Stimulated activated CD8-positive, alpha-beta memory T cell treated with anti-CD3 and anti-CD28 coated beads, Interleukin-7, amount 100 ng/mL, for 24 hours (primary cell): ENCODE measurements at places on chromosomes 4 and X.

GRCh38 chrX:15465896-15466651, 27.1 kb downstream of the PIR start:
- DNase-seq: no peak

DNA sequence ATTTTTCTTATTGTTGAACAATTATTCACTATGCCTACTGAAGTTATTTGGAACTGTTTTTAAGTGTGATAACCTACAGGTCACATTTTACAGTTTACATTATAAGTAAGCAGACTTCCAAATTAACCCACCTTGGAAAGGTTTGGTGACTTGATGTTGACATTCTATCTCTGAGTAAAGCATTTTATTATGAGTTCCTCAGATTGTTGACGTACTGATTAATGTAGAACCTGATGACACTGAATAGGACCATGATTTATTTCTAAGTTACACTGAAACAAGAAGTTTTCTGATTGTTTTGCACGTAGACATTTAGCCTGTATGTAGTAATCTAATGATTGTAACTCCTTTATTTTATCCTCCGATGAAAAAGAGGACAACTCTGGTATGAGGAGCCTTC, 17.0 kb upstream of the CXCL3 start:
- DNase-seq: no peak

DNA sequence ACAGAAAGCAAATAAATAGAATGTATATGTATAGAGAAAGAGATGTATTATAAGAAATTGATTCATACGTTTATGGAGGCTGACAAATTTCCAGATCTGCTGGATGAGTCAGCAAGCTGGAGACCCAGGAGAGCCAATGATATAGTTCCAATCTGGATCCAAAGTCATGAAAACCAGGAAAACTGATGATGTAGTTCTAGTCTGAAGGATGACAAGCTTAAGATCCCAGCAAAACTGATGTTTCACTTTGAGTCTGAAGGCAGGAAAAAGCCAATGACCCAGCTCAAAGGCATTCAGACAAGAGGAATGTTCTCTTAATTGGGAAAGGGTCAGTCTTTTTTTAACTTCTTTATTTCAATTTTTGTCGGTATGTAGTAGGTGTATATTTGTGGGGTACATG, 102.6 kb downstream of the LHFPL1 start:
- no peak for DNase-seq

DNA sequence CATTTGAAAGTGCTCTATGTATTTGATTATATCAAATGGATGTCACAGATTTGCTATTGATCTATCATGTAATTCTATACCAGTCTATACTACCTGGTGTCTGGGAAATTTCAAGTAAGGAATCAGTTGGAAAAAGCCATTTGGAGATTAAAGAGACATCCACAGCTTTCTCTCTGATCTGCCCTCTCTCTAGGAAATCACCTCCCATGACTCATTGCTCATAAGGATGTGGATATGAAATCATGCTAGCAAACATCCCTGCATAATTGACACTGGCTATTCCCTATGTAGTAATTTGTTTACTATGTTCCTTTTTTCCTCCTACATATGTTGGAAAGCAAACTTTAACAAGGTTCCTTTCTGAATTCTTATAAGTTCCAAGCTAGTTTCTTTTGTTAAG, 94.3 kb downstream of the TEX13A start:
- DNase-seq: no peak

- no peak for DNase-seq
Observed at GRCh38 chr4:141501395-141501794, 135.0 kb upstream of the IL15 start.

- peak; percentile 1 for DNase-seq
Observed at GRCh38 chr4:158496030-158496741, 25.5 kb upstream of the RXFP1 start.

DNA sequence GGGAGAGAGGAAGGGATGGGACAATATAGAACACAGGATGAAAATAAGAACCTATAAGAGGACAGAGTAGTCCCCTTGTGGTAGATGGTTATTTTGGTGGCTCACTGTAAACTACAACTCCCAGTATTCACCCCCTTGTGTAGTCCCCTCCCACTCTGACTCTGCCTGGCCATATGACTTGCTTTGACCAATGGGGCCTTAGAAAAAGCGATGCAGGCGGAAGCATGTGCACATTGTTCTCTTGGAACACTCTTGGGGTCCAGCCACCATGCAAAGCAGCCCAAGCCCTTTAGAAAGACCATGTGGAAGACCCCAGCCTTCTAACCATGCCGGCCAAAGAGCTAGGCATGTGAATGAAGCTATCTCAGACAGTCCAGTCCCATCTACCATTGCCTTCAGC, 415.0 kb downstream of the BCOR start:
- no peak for DNase-seq

DNA sequence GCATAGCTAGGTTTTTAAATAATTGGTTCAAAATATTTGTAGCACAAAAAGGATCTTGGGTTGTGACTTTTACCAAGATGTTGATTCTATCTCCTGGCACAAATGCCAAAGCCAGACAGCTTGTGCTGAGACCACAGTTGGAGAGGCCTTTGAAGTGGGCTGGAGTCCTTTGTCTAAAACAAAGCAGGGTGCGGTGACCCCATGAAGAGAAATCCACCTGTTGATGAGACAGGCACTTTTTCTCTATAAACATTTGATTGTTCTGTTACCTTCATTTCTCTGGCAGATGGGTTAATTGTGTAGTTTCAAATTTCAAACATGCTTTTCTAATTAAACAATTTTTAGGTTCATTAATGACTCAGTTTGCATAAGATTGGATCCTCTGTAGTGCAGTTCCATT, 56.7 kb downstream of the STOX2 start:
- no peak for DNase-seq

DNA sequence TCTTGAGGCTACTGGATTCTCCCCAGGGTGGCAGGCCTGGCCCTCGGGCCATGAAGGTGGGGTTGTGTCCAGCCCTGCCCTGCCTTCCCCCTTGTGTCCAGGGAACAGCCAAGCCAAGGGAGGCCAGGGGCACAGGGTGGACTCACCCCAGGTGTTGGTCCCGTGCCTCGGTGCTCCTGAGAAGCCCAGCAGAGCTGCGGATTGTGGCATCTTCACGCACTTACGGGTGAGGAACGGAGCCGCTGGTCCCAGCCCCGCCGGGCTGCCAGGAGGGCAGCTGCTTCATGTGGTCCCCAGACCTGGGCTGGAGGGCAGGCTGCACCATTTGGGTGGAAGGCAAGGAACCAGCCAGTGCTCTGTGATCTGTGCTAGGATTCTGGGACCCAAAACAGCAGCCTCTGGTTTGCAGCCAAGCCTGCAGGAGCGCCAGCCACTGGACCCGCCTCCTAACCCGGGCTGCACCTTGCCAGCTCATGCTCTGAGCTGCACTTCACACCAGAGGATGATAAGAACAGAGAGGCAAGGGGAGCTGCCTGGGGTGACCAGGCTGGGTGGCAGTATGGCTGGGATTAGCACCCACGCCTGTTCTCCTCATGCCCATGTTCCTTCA, 36.1 kb upstream of the HMX1 start:
- no peak for DNase-seq

DNA sequence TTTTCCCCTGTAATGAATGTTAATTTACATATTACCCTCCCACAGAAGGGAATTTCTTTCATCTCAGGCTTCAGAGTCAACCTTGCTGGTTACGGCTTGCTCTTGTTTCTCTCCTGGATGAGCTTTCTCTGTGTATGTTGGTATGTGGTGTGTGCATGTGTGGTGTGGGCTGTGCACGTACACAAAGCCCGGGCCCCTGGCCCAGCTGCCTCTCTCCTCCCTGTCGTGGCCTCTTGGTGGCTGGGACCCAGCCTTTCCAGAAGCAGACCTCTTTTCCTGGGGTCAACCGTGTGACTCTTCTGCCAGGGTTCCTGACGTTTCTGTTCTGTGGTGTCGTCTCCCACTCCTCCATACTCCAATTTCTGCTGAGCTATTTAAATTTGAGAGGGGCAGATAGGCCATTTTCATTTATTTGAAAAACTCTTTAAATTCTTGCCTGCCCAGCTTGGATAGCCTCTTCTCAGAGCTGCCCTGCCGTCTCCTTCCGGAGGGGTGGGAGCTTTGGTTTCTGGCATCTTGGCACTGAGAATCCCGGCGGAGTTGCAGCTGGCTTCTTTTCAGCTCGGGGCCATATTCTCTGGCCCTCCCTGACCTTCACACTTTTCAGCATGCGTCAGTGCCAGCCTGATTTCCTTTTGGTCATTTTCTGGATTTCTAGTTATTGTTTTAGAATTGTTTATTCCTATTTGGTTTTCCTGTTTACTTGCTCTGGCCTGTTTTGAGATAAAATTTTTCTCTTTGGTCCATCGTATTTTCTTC, 25.1 kb downstream of the FHDC1 start:
- no peak for DNase-seq

- no peak for DNase-seq
Observed at GRCh38 chr4:93532234-93532633, 296.3 kb upstream of the ATOH1 start.
